Activated naive CD4-positive, alpha-beta T cell treated with anti-CD3 and anti-CD28 coated beads, Interleukin-2, amount 10 ng/mL, durations not matched to agents 5 hours and 36 hours (primary cell): ENCODE measurements at places on chromosomes 11 and 22. TPM values are rescaled to one million over a fixed set of nuclear protein-coding genes. Genes with fewer than 3 reads are reported as not detected.

The SVIP gene
- total RNA-seq = 27.0 TPM

The TMPRSS4 gene
- total RNA-seq = not detected

The MGAT3 gene
- 11.4 TPM for total RNA-seq

The SAA4 gene
- not detected for total RNA-seq

The MAPK11 gene
- 11.4 TPM for total RNA-seq

The KRTAP5-8 gene
- 0.23 TPM for total RNA-seq

The MS4A7 gene
- not detected for total RNA-seq

The OR5D16 gene
- not detected for total RNA-seq

The ZNF143 gene
- total RNA-seq = 27.1 TPM

The MUC15 gene
- total RNA-seq = not detected

The BBS1 gene
- total RNA-seq = 16.2 TPM

The OR10G6 gene
- not detected for total RNA-seq

The TBCEL gene
- 17.0 TPM for total RNA-seq

The KLHL35 gene
- total RNA-seq = 0.99 TPM

The MAJIN gene
- 0.36 TPM for total RNA-seq

The TRIM21 gene
- 50.7 TPM for total RNA-seq

The ABCC8 gene
- 0.18 TPM for total RNA-seq

The HEPHL1 gene
- not detected for total RNA-seq

The DTX4 gene
- 0.76 TPM for total RNA-seq

The KRTAP5-7 gene
- 0.23 TPM for total RNA-seq

The RSF1 gene
- 55.7 TPM for total RNA-seq

The NLRP14 gene
- total RNA-seq = not detected

The NFAM1 gene
- total RNA-seq = 0.05 TPM

The P2RY6 gene
- not detected for total RNA-seq

The SOX6 gene
- 0.28 TPM for total RNA-seq

The IGF2 gene
- total RNA-seq = not detected

The ZNF195 gene
- 31.8 TPM for total RNA-seq

The CWC15 gene
- total RNA-seq = 55.4 TPM

The KIF18A gene
- total RNA-seq = 21.5 TPM

The USH1C gene
- total RNA-seq = not detected

The PKNOX2 gene
- total RNA-seq = not detected

The OR5A2 gene
- not detected for total RNA-seq

The CHADL gene
- 0.23 TPM for total RNA-seq

The OOSP4A gene
- total RNA-seq = not detected

The WNT7B gene
- not detected for total RNA-seq

The GDPD4 gene
- not detected for total RNA-seq

The GAL3ST3 gene
- not detected for total RNA-seq

The HBE1 gene
- total RNA-seq = not detected

The NNMT gene
- not detected for total RNA-seq

The ADORA2A gene
- total RNA-seq = 31.8 TPM

The DSCAML1 gene
- total RNA-seq = not detected

The PRR33 gene
- total RNA-seq = not detected

The OR56A1 gene
- not detected for total RNA-seq

The IRF7 gene
- 71.2 TPM for total RNA-seq

The KCNJ11 gene
- total RNA-seq = 0.91 TPM

The F2 gene
- not detected for total RNA-seq

The KDM4E gene
- total RNA-seq = not detected

The SCN3B gene
- total RNA-seq = 0.05 TPM

The MUC2 gene
- total RNA-seq = not detected

The EIF4ENIF1 gene
- 38.3 TPM for total RNA-seq

The PLAAT3 gene
- total RNA-seq = 2.7 TPM

The FOLR1 gene
- not detected for total RNA-seq

The ABTB2 gene
- total RNA-seq = 0.31 TPM

The INS gene
- not detected for total RNA-seq
